ENCODE measurements at places on chromosomes 1 and 21. TPM values are rescaled to one million over a fixed set of nuclear protein-coding genes. Genes with fewer than 3 reads are reported as not detected.

ATP5PF gene
- 80.3 TPM for total RNA-seq

SIK1 gene
- 29.9 TPM for total RNA-seq

RCSD1 gene
- total RNA-seq, result 29.4 TPM

SLC22A15 gene
- total RNA-seq, result 12.7 TPM

CHIA gene
- total RNA-seq, result 2.2 TPM

GCLM gene
- 25.7 TPM for total RNA-seq

FRRS1 gene
- 11.3 TPM for total RNA-seq

LENEP gene
- total RNA-seq, result not detected

CRABP2 gene
- total RNA-seq, result 13.6 TPM

PUSL1 gene
- 21.1 TPM for total RNA-seq

S100A8 gene
- total RNA-seq, result 69.8 TPM

EFNA1 gene
- 111 TPM for total RNA-seq

LCE6A gene
- not detected for total RNA-seq

CRB1 gene
- total RNA-seq, result 0.48 TPM

FMO2 gene
- total RNA-seq, result 165 TPM

SPATA45 gene
- not detected for total RNA-seq

FAM229A gene
- 2.2 TPM for total RNA-seq

CYP4Z1 gene
- total RNA-seq, result 1.3 TPM

NUDT4B gene
- 1.3 TPM for total RNA-seq

ARMH1 gene
- total RNA-seq, result 16.7 TPM

DCST1 gene
- total RNA-seq, result not detected

SELL gene
- total RNA-seq, result 22.7 TPM

NPR1 gene
- total RNA-seq, result 98.9 TPM

RO60 gene
- total RNA-seq, result 50.5 TPM

C8A gene
- total RNA-seq, result not detected

ADAM30 gene
- not detected for total RNA-seq

EVI5 gene
- 44.3 TPM for total RNA-seq

ADCY10 gene
- total RNA-seq, result not detected

SYNC gene
- 6.0 TPM for total RNA-seq

SETSIP gene
- total RNA-seq, result not detected

CYP4X1 gene
- total RNA-seq, result 20.4 TPM

MTARC1 gene
- total RNA-seq, result 22.3 TPM

WDR26 gene
- 73.7 TPM for total RNA-seq

Measured in lung (tissue), 17 donors.